ENCODE measurements at places on chromosomes 6 and 20.

- no peak for DNase-seq
Observed at GRCh38 chr20:50250679-50251382, 60.2 kb downstream of the CEBPB start.

DNA sequence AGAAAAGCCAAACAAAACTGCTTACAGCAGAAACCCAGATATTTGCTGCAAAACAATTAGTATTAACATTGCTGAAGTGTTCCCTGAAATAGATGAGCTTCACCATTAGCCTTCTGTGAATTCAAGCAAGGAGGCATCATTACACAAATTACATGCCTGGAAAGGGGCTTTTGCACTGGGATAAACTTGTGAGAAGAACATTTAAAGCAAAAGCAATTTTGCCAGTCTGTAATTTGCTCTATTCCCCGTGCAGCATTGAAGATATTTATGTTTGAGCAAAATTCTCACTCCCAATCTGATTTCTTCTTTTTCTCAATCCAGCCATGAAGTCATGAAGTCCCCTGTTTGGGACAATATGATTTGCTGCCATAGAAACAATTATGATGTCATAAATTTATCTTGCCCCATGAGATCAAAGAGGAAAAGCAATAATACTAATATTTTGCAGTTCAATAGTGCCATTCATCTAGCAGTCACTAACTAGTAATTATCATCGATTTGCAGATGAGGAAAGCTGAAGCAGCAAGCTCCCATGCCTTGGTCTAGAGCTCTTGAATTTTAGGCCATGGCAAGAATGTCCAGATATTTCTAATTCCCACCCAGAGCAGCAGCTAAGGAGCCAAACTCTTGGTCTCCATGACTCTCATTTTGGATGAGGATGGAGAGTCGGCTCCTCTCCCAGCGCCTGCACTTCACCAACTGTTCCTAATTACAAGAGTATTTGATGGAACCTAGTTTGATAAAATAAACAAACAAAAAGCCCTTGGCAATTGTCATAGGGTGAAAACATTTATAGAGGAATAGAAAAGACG, 49.5 kb upstream of the CCN6 start:
- DNase-seq = no peak

- peak; percentile 60 for DNase-seq
Observed at GRCh38 chr6:1379017-1379787, 10.2 kb upstream of the FOXF2 start.

GRCh38 chr6:44567406-44567805, 179.9 kb downstream of the CDC5L start:
- DNase-seq = no peak

GRCh38 chr6:53986165-53986720, 125.0 kb upstream of the MLIP start:
- peak; percentile 47 for DNase-seq

DNA sequence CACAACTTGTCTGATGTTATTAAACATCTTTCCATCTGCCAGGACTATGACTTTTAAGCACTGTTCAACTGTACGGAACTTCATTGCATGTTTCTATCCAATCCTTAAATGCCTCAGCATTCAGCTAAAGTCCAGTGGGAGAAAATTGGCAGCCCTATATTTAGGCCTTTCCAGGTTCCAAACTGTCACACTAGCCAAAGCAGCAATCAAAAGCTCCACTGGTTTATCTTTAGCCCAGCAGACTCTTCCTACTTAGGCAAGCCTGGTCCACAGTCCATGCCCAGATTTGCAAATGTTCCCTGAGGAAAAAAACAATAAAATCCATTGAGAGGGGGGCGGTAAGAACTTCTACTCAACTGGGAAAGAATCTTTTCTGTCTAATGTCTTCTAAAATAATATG, 349.1 kb upstream of the GJE1 start:
- DNase-seq = no peak

DNA sequence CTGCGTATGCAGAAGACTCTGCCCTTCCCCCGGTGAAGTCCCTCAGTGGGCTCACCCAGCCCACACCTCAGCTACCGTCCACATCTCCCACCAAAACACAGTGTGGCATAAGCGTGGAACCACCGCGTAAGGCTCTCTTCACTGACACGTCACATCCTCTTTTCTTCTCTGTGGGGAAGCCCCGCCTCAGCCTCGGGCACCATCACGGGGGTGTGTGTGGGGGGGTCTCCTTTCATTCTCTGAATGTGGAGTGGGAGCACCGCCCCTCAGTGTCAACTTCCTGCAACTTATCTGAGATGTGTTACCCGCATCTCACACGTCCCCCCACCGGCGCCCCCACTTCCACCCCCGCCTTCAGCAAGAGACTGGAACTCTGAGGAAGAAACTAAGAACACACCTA, 388.4 kb upstream of the JARID2 start:
- DNase-seq = no peak

- no peak for DNase-seq
Observed at GRCh38 chr6:21131406-21131805, 462.1 kb upstream of the SOX4 start.

DNA sequence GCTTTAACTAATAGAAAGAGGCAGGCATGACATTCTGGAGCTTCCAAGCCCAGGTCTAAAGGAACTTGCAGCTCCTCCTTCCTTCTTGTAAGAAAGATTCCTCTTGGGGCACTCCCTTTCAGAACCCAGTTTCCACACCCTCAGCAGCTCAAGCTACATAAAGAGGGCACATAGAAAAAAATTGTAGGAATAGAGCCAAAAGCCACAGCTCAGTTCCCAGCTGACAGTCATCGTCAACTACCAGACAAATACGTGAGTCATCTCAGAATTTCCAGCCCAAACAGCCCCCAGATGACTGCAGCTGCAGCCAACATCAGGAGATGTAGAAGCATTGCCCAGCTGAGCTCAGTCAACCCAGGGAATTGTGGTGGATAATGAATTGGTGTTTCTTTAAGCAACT, 349.8 kb upstream of the ARID1B start:
- no peak for DNase-seq

DNA sequence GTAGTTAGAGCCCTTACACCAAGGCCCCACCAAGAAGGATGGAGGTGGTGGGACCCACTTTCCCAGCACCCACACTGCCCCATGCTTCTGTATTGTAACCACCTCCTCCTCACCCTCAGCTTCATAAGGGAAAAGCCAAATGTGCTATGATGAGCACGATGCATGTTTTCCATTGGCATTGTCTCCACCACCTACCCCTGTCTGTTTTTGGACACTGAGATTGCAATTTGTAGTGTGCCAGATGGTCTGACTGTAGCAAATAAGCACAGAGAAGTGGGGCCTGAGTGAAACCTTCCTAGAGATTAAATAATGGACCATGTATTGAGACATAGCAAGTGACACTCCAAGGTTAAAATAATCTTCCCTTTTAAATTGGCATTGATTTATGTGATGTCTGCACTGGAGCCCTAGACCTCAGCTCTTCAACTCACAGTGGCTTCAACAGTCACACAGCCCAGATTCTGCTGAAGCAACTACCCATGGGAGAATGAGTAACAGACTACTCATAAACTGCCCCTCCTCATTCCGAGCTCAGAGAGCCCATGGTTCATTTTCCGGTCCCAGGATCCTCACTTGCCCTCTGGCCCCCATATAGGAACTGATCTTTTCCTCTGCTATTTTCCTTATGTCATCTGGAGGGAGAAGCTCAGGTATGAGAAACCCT, 177.9 kb downstream of the COL9A1 start:
- no peak for DNase-seq

- no peak for DNase-seq
Observed at GRCh38 chr6:138036111-138036510, 71.1 kb downstream of the PERP start.

GRCh38 chr20:54620611-54621010, 145.2 kb downstream of the DOK5 start:
- DNase-seq = no peak

- no peak for DNase-seq
Observed at GRCh38 chr6:106574741-106575458, 54.4 kb downstream of the RTN4IP1 start.

GRCh38 chr6:73903155-73903554, 207.2 kb downstream of the CD109 start:
- DNase-seq = no peak

- DNase-seq = no peak
Observed at GRCh38 chr20:58216334-58216733, 12.1 kb downstream of the ANKRD60 start.

DNA sequence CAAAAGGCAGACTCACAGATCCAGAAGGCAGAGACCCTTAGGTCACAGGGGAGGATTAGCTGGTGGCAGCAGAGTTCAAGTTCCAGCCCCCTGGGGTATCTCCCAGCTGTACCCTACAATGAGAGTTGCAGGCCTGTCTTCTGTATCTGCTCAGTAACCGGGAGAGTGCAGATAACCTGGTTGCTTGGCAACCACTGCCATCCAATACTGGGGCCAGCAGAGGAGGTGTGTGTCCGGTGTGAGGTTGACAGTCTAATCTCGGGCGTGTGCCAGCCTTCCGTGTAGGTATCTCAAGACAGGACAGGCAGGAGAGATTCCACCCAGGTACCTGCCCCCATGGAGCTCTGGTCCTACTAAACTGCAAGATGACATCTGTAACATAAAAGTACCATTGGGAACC, 56.6 kb upstream of the TBC1D7 start:
- no peak for DNase-seq

DNA sequence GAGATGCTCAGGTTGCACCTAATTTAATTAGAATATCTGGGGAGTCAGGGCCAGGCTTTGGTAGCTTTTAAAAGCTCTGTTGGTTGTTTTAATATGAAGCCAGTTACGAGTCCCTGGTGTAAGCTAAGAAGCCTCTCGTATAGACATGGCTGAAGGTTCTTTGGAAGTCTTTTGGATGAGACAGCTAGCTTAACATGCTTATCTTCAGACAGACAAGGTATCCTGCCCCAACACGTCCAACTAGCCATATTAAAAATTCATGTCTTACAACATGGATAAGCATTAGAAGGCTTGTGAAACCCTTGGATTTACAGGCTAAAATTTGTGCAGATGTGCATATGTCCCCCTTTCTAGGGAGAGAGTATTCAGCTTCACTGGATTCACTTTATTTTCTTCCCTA, 105.7 kb upstream of the KCNK16 start:
- DNase-seq = no peak

- DNase-seq = peak; percentile 63
Observed at GRCh38 chr6:85015396-85015990, 251.1 kb upstream of the TBX18 start.

DNA sequence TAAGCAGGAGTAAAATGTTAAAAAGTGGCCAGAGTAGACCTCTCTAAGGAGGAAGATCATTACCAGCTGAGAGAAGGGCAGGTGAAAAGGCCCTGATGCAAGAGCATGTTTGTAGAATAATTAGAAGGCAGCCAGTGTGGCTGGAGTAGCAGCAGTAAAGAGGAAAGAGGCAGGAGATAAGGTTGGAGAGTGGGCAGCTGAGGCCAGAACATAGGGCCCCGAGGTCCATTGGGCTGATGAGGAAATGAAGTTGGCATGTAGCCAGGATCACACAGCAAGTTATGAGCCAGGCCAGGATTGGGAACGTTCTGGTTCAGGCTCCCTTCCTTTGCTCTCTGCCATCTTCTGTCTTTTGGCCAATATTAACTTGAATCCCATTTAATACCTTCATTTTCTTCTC, 51.6 kb downstream of the RALY start:
- no peak for DNase-seq

- DNase-seq = no peak
Observed at GRCh38 chr6:11459079-11459610, 78.4 kb upstream of the TMEM170B start.

DNA sequence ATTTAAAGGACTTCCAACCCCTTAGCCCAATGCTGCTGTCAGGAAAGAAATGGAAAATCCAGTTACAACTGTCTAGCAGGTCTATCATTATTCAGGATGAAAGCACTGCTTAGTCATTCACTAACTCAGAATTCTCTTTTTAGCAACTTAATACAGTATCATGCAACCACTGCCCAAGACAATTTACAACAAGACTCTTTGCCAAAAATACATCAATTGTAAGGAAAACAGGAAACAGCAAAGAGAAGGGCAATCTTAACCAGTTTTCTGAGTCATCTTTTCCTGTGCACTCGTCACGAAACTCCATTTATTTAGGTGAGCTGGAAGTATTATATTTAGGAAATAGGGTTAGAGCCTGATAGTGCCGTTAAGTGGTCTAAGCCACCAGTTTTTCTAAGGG, 1197.7 kb upstream of the CITED2 start:
- no peak for DNase-seq

DNA sequence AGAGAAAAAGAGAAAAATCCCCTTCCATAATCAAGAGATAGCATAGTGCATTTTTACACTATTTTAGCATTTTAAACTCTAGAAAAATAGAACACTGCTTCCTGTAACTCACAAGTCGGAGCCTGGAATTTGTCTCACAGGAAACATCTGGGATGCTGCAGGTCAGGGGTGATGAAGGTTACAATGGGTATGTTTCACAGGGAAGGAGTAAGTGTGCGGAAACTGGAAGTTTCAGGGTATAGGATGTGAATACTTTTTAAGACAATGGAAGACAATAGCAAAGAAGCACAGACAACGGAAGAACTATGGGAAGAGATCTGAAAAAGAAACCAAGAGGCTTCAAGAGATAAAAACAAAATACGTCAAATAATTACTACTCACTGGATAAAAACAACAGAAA, 361.0 kb upstream of the MARCKS start:
- no peak for DNase-seq

DNA sequence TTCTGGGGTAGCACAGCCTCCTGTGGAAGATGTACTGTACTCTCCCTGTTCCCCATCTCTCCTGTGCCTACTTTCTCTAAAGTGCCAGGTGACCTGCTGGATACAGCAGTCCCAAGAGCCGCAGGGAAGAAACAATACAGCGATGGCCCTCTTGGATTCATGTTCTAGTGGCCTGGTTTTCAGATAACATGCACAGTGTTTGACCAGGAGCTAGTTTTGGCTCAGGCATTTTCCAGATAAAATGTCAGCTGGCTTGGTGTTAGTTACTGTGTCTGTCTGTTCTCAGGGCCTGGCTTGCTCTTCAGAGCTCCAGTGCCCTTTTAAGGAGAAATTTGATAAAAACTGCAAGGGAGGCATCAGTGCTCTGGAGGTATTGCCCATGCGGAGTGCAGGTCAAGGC, 41.3 kb downstream of the GABRR2 start:
- DNase-seq = no peak

- no peak for DNase-seq
Observed at GRCh38 chr6:116575227-116575626, 3.9 kb downstream of the RWDD1 start.

DNA sequence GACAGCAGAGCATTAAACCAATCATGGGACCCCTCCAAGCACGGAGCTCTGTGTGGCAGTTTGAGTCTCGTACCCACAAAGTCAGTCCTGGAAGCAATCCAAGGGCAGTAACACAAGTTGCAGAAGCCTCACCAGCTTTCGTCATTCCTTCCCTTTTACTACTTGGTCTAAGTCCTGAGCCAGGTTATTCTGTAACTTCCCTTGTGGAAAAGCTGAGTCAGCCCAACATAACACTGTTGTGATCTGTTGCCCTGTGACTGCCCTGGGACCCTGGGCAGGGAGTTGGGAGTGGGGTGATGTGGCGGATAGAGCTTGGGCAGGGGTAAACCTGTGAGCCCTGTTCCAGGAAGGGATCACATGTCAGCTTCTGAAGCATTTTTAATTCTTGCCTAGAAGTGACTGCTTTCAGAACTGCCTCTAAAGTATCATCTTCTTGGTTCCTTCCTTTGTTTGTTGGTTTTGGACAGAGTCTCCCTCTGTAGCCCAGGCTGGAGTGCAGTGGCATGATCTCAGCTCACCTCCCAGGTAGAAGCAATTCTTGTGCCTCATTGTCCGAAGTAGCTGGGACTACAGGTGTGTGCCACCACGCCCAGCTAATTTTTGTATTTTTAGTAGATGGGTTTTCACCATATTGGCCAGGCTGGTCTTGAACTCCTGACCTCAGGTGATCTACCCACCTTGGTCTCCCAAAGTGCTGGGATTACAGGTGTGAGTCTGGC, 183.7 kb upstream of the JAG1 start:
- DNase-seq = no peak
